ENCODE measurements at places on chromosomes 6 and 20.

- DNase-seq: no peak
Observed at GRCh38 chr6:123226398-123226797, 230.4 kb downstream of the CLVS2 start.

GRCh38 chr6:133992992-133993680, 40.1 kb downstream of the TBPL1 start:
- no peak for DNase-seq

- DNase-seq: no peak
Observed at GRCh38 chr20:61052776-61053442, 199.2 kb upstream of the CDH4 start.

DNA sequence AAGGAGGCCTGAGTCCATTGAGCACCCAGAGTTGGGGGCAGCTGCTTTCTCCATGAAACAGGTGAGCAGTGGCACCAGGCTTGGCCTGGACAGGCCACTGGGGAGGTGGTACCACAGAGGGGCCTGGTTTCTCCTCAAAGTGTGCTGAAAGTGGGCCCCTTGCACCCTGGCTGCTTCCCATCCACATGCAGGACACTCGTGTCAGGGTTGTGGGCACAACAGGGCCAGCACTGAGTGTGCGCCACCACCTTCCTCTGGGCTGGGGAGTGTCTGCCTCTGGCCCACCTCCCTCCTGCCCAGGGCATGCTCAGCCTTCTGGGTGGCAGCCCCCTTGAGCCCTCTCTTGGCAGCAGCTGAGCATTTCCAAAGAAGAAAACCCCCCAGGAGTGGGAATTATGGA, 5.2 kb upstream of the SLC22A1 start:
- DNase-seq: no peak

GRCh38 chr6:151023342-151023741, 157.8 kb downstream of the MTHFD1L start:
- no peak for DNase-seq

DNA sequence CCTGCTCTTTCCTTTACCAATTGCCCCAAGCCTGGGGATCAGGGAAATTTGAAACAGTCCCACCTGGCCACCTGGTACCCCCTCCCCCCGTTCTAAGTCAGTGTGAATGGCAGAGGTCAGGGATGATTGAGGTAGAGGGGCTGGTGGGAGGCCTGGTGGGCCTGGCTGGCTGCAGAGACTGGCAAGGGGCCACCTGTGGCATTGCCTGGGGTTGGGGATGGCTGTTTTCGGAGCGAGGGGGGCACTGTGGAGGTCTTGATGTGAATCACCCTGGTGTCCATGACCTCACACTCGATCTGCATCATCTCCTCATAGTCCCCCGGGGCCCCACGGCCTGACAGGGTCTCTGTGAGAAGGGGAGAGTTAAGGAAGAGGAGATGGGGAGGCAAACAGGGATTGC, 6.5 kb upstream of the TNXB start:
- no peak for DNase-seq

DNA sequence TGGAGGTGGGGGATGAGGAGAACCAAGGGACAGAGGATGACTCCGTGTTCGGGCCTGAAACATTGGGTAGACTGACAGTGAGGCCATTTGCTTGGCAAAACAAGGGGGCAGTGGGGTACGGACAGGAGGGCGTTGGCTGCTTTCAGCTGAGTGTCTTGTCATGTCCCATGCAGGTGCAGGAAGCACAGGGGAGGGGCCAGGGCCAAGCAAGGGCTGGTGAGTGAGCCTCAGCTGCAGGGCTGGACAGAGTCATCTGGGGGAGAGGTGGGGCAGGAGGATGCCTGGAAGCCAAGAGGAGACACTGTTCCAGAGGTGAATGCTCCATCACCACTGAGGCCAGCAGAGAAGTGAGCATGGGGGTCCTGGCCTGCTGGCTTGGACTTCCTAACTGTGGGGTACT, 78.4 kb downstream of the ERMARD start:
- no peak for DNase-seq

DNA sequence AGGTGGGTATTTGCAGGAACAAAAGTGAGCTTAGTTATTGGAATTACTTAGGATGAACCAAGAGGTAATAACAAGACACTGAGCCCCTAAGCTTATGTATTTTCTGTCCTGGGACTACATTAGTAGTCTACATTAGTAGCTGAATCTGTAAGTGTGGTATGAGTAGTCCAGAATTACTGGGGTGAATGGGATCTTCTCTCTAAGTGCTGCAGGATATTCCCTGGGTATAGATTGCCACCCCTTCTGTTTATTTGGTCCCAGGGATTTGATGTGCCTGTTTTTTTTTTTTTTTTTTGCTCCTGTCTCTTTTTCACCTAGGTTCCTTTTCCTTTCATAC, 5.9 kb downstream of the CD2AP start:
- DNase-seq: no peak

DNA sequence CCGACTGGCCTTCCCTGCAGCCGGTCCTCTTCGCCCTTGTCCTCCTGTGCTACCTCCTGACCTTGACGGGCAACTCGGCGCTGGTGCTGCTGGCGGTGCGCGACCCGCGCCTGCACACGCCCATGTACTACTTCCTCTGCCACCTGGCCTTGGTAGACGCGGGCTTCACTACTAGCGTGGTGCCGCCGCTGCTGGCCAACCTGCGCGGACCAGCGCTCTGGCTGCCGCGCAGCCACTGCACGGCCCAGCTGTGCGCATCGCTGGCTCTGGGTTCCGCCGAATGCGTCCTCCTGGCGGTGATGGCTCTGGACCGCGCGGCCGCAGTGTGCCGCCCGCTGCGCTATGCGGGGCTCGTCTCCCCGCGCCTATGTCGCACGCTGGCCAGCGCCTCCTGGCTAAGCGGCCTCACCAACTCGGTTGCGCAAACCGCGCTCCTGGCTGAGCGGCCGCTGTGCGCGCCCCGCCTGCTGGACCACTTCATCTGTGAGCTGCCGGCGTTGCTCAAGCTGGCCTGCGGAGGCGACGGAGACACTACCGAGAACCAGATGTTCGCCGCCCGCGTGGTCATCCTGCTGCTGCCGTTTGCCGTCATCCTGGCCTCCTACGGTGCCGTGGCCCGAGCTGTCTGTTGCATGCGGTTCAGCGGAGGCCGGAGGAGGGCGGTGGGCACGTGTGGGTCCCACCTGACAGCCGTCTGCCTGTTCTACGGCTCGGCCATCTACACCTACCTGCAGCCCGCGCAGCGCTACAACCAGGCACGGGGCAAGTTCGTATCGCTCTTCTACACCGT, 6.1 kb downstream of the UBD start:
- DNase-seq: peak; percentile 48

- no peak for DNase-seq
Observed at GRCh38 chr20:58596750-58597248, 54.3 kb upstream of the STX16 start.

- no peak for DNase-seq
Observed at GRCh38 chr6:73964241-73964854, 268.3 kb downstream of the CD109 start.

DNA sequence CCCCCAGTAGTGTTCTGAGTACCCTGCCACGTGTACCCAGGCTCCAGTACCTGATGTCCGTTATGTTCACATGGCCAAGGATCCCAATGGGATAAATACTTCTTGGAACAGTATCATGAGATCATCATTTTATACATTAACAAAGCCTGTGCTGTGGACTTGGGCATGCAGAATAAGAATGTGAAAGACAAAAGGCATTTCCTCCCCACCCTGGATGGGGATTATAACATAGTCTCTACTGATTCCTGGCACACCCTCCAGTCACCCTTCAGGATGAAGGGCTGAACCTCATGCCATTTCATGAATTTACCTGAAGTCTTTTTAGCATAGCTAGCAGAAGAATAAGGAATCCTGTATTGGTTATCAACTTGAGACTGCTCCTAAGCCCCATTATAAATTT, 2.8 kb downstream of the TNFRSF21 start:
- DNase-seq: no peak

DNA sequence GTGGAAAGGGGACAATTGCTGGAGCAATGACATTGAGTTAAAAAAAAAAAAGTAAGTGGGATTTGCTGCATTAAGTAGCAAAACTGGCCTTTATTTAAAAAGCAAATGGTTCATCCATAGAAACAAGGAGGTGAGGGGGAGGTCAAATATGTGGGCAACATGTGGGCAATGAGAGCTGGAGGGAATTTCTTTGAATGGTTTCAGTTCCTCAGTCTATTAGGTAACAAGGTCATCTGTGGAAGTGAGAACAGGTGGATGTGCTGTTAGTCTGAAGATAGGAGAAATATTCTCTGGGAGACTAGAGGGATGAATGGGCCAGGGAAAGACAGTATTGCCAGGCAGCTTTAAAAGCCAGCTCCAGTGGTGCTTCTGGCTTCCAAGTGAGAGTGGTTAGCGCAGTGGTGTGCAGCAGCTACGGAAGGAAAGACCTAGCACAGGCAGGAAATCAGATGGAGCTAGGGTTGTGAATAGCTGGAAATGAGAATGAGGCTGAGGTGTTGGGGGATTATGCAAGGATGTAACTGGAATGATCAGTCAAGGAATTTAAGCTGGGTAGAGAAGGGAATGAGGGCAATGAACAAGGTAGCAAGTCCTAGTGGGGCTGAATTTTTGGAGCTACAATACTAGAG, 727.6 kb downstream of the PTPRT start:
- no peak for DNase-seq

DNA sequence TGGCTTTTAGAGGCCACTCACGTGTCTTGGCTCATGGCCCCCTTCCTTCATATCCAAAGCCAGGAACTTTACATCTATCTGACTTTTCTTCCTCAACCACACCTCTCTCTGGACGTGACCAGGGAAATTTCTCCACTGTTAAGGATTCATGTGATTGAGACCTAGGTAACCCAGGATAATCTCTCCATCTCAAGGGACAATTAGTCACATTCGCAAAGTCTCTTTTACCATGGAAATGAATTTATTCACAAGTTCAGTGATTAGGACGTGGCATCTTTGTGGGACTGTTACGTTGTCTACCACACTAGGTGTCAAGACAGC, 227.5 kb upstream of the RAB32 start:
- DNase-seq: no peak

GRCh38 chr6:110285306-110286060, 72.7 kb downstream of the METTL24 start:
- DNase-seq: no peak

- DNase-seq: no peak
Observed at GRCh38 chr6:147711476-147711875, 203.0 kb downstream of the SAMD5 start.

- DNase-seq: no peak
Observed at GRCh38 chr6:76124018-76124417, 51.6 kb upstream of the IMPG1 start.

GRCh38 chr20:52747845-52748284, 224.3 kb upstream of the TSHZ2 start:
- DNase-seq: no peak

DNA sequence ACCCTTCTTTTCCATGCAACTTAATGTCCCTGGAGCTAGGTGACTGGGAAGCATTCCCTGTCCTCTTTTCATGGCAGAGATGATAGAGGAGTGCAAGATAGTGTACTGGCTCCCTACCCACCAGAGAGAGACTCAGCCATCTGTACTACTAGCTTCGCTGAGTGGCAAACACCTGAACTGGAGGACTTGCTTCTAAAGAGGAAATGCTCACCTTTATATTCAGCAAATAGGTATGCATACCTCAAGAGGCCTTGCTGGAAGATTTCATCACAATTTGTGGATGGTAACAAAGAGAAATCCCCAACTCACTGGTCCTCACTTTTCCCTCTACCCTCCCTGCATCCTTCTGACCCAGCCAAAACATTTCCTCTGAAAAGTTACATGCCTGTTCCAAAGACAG, 124.1 kb downstream of the FOXA2 start:
- DNase-seq: no peak

DNA sequence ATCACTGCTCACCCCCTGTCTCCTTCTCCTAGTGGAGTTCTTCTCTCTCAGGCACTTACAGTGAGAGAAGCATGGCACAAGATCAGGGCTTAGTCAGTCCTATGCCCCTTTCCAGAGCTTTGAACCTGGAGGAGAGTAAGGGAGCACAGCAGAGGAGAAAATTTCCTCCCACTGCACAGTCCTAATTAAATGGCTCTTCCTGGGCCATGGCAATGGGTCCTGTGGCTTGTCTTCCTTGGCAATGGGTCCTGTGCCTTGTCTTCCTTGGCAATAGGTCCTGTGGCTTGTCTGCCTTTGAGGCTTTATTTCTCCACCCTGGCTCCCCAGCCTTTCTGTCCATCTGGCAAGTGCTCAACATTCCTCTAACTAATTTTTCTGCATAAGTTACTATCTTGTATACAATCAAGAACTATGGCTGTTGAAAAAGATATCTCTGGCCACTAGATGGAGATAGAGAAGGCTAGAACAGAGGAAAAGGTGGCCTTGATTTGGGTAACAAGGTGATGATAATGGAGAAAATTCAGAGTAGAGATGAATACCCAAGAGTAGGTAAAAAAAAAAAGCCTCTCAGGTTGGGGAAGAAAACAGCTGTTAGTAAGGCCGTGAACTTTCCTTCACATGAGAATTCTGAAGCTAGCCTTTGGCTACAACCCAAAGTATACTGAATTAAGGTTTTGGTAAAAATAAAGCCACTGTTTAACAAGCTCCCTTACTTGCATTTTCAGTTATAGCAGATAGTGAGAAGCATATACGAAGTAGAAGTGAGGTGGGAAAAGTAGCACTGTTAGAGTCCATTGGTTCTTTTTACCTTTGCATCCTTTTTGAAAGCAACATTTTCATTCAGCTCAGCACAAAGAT, 504.9 kb downstream of the DOK5 start:
- DNase-seq: no peak

GRCh38 chr6:79042799-79043126, 35.3 kb downstream of the PHIP start:
- DNase-seq: no peak

DNA sequence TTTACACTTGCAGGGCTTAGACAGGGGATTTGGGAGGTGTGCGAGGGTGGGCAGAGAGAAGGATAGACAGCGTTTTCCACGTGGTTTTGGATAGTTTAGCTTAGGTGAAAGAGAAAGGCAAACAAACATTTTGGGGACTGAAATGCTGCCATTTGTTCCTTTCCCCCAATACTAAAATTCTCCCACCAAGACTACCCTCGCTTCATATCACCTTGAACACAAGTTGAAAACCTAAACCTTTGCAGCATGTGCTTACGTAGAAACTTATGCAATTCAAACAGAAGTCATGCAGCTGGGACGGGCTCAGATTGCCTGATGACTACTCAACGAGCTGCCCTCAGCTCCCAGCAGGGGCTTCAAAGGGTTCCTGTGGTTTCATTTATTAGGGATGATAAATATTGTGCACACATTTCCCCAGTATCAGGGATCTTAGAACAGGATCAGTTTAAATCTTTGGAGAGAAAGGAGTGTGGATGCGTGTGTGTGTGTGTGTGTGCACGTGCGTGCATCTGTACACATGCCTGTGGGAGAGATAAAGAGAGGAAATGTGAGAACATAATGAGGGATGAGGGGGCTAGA, 77.3 kb downstream of the SLC22A23 start:
- no peak for DNase-seq

DNA sequence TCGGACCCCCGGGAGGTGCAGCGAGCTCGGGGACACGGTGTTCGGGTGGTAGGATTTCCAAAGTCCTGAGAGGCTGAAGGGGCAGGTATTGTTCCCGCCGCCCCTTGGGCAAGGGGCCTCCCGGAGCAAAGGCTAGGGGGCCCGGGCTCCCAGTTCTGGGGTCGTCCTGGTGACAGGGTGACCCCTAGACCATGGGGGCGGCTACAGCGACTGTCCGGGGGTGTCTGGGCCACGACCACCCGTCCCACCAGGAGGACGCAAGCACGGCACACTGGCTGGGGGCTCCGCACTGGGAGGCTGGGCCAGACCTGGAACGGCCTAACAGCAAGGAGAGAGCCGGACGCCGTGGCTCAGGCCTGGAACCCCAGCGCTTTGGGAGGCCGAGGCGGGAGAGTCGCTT, 55.6 kb downstream of the PRR18 start:
- no peak for DNase-seq

Measured in common myeloid progenitor, CD34-positive (primary cell).